Left forelimb (tissue), 1 donor: ENCODE measurements at places on chromosomes 7 and 10.

DNA sequence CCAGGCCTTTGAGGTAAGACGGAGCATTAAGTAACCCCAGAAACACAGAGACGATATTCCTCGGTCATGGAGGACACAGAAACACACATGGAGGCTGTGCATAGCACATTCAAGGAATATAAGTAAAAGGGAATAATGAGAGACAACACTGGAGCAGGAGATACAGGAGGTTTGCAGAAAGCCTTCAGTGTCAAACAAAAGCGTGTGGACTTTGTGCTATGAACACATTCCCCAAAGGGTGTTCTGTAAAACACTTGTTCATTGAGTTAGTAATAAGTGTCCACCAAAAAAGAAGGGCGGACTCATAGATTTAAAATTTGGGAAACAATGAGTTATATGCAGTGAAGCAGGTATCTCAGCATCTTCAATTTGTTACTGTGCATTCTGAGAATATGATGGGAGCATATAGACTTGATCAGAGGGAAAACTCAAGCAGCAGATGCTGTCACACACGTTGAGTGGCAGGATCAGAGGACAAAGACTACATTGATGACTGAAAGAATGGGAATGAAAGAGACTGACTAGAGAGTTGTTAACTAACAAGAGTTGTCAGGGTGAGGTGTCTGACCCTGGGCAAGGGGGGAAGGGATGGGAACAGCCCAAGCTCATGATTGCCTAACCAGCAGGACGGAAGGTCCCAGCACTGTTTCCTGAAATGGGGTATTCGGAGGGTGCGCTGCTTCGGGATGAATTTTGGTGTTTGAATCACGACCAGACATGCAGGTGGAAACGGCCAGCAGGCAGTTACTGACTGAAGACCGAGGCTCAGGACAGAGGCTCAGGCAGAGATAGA lies 85.2 kb upstream of the VIPR2 start:
- no peak for DNase-seq

GRCh38 chr7:76009672-76010600 lies 15.5 kb upstream of the TMEM120A start:
- DNase-seq, result no peak

DNA sequence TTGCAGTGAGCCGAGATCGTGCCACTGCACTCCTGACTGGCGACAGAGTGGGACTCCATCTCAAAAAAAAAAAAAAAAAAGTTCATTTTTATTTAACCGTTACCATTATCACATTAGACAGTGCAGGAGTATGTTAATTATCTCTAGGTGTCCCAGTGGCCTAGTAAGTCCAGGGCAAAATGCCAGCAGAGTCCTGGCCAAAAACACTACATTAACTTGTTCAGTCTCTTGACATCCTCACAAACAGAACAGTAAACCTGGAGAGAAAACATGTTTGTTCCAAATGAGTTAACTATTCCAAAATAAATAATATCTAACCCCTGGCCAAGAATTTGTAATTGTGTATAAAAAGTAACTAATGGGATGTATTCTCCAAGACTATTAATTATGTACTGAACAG lies 43.2 kb downstream of the PTPRZ1 start:
- DNase-seq, result no peak

DNA sequence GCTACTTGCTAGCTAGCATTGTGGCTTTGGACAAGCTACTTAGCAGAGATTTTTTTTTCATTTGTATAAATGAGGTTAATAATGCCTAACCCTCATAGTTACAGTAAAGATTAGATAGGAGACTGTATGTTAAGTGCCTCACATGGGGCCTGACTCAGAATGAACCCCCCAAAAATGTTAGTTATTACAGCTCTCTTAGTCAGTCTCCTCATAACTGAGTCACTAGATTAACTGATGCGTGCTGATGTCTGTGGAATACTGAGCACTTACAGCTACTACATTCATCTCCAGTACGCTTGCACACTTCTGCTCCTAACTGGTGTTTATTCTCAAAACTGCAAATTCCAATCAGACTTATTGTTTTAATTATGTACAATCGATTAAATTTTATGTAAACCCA lies 315.3 kb downstream of the SNX13 start:
- DNase-seq, result no peak

DNA sequence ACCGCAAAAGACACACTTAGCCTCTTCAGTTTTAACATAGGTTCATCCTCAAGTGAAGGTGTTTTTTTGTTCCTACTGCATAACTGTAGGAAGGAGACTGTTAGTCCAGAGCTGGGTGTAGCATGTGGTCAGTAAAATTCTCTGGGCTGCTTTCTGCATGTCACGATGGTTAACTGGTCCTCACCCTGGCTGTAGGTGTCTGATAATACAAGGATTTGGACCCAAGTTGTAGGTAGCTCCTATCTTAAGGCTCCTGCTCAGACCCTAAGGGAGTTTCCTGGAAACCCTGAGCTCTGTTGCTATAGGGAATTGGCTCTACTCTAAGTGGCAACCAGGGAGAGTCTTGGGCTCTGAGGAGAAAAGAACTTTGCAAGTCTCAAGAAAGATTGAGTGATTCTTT lies 112.9 kb downstream of the SAMD9 start:
- no peak for DNase-seq

DNA sequence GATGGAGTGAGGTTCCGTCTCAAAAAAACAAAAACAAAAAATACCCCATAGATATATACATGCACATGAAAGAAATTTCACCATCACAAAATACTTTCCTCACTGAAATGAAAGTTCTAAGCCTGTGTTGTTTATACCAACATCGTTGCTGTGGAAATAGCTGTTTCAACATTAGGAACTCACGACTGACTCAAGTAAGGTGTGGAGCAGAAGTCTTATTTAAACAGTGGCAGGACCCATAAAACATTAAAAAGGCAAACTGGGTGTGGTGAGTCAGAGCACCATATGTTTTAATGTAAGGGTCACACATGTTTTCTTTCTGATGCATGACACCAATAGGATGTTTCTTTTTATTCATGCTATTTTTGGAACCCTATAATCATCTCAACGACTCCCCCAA lies 48.3 kb downstream of the BAIAP2L1 start:
- no peak for DNase-seq

DNA sequence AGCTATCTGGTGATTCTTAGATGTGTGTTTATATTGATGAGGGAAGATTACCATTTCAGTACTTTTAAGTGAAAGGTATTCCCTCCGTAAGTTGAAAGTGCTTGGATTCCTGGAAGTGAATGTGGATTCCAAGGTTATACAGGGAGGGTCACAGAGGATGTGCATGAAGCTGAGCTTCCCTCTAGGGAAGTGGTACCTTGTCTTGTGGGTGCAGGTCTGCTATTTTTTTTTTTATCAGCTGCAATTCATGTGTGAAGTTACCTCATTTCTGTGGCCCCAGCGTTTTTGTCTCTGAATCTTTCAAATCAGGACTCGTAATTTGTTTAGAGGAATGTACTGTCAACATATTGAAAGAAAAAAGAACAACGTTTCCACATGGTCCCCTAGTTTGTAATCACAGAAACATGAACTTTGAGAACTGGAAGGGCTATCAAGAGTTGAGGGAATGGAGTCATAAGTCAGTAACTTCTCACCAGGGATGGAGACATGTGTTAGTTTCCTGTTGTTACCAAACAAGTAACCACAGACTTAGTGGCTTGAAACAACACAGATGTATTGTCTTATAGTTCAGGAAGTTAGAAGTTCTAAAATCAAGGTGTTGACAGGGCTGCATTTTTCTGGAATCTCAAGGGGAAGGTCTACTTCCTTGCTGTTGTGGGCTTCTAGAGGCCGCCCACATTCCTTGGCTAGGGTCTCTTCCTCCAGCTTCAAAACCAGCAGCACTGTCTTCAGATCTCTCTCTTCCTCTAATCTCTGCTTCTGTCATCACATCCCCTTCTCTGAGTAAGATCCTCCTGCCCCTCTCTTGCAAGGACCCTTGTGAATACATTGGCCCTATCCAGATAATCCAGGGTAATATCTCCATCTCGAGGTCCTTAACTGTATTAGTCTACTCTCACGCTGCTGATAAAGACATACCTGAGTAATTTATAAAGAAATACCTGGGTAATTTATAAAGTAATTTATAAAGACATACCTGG lies 64.4 kb downstream of the RAB18 start:
- DNase-seq, result no peak

GRCh38 chr10:132443605-132443982 lies 46.6 kb downstream of the PWWP2B start:
- DNase-seq, result no peak

DNA sequence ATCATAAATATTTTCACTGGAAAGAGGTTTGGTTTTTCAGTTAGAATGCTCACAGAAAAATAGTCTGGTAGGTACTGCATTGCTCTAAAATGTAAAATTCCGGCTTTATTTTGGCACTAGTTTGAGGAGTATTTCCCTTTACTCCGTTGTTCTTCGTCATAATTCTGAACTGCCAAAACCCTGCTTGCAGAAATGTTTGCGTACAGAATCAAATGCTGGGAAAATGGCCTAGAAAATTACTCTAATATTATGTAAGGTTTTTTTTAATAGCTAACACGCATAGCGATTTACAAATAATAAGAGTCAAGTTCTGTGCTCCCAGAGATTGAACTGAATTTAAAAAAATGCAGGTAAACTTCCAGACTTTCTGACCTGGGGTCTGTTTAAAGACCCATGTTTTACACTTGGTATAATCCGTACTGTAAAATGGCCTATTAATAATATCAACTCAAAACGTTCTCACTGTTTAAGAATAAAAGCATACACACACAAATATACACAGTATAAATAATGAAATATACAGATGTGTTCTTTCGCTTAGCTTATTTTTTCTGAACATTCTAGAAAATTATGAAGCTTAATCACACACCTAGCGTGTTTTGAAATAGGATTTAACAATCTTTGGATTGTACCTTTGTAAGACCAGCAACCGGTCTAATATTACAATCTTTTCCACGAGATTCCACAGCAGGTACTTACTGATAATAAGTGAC lies 23.5 kb upstream of the ANLN start:
- no peak for DNase-seq
